Activated T-cell treated with anti-CD3 and anti-CD28 coated beads, Interleukin-2, amount 50 U/mL, for 4 hours (primary cell): ENCODE measurements at places on chromosomes 16 and 17. TPM values are rescaled to one million over a fixed set of nuclear protein-coding genes. Genes with fewer than 3 reads are reported as not detected.

MT1M gene
- not detected for total RNA-seq

GRCh38 chr16:77647726-77648125 lies 74.6 kb upstream of the NUDT7 start:
- DNase-seq, result no peak

DNA sequence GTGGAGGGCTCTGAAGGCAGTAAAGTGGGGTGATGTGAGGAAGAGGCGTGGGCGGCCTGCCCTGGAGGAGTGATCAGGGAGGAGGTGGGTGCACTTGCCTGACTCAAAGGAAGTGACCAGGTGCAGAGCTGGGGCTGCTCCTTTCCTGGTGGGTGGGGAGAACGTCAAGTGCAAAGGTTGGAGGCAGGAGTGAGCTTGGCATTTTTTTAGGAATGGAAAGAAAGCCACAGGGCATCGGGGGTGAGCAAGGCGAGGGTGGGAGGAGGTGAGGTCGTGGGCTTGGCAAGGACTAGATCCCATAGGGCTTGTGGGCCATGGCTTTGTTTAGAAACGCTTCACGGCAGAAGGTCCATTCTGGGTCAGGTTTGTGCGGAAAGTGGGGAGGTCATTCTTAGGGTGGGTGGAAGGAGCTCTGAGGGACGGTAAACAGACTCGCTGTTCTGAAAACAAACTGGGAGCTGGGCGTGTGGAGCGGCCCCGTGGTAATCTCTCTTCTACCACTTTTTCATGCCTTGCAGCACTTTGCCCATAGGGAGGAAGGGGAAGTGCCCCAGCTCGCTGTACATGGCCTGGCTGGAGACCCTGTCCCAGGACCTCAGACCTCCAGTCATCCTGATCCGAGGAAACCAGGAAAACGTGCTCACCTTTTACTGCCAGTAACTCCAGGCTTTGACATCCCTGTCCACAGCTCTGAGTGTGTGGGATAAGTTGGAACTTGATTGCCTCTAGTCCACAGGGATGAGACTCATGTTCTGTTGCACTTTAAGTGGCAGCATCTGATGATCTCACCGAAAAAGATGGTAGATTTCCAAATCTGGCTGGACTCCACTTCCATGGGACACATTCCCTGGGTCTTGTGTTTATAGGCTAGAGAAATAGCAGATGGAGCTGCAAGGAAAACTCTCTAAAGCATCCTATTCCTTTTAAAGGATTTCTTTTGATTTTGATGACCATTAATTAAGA lies 18.9 kb upstream of the HERPUD1 start:
- DNase-seq, result no peak

GRCh38 chr17:34255381-34255732 lies 272 bp downstream of the CCL2 start:
- DNase-seq, result no peak

TP53TG3B gene
- not detected for total RNA-seq

DNA sequence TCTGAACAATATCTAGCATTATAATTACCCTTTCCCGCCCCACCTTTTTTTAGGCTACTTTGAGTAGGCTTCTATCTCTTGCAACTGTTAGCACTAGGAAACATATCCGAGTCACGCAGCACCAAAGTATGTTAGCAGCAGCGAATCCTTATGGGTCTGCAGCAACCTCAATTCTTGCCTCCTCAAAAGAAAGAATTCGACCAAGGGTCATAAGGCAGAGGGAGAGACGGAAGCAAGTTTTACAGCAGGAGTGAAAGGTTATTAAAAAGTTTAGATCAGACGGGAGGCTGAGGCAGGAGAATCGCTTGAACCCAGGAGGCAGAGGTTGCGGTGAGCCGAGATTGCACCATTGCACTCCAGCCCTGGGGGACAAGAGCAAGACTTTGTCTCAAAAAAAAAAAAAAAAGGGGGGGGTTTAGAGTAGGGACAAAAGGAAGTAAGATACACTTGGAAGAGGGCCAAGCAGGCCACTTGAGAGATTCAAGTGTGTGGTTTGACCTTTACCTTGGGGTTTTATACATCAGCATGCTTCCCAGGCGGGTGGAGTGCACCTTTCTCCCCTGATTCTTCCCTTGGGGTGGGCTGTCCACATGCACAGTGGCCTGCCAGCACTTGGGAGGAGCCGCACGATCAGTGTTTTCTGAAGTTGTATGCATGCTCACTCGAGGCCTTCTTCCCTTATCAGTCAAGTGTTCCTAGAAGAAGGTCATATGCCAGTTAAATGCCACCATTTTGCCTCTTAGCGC lies 67.7 kb downstream of the HLF start:
- DNase-seq, result no peak

DNA sequence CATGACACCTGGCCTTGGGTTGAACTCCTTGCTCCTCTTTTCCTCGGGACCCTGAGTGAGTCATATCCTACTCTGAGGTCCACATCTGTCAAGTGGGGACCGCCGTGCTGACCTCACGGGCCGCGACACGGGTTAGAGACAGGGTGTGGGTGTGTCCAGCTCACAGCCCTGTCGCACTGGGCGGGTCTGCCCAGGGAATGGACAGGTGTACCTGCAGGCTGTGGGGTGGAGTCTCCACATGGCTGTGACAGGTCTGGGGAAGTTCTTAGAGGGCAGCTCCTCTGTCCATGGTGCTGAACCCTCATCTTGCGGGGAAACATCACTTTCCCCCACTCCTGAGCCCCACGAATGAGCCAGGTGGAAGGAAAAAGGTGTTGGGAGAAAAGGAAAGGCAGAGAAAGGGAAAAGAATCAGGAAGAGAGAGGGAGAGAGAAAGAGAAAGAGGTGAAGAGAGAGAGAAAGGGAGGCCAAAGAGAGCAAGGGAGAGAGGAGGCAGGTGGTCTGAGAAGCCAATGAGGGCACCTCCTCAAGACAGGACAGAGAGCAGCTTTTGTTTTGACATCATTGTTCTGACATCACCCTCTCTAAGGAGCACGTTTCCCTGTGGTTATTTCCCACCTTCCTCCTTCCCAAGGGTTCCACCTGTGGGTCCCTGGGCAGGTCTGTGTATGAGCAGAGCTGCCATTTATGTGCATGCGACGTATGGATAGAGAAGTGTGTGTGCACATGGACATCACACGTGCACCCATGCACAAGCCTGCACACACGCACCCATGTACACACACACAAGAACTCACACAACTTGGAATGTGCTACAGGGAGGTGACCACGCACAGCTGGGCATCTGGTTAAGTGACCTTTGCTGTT lies 32.6 kb upstream of the CBFA2T3 start:
- DNase-seq, result no peak

DNA sequence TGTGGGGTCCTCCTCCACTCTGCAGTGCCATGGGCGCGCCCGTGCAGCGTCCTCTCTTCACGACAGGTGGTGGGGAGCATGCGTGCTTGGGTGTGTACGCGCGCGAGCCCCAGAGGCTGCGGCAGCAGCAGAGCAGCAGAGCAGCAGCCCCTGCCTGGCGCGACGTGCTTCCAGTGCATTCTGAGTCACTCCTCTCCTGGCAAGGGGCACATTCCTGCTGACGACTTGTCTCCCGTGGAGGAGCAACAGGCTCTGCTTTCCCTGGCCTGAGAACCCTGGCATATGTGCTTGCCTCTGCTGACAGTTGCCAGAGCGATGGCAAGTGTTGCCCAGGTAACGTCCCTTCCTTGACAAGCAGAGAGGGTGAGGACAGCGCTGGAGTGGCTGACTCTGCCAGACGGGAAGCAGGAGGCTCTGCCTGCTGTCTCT lies 133.8 kb upstream of the PLCG2 start:
- no peak for DNase-seq

CACNB1 gene
- total RNA-seq, result 9.0 TPM

GRCh38 chr17:62716834-62717588 lies 89.5 kb downstream of the MRC2 start:
- no peak for DNase-seq

- no peak for DNase-seq
Observed at GRCh38 chr17:5043524-5043923, 8.3 kb upstream of the SLC52A1 start.

CACNG3 gene
- total RNA-seq, result not detected

- no peak for DNase-seq
Observed at GRCh38 chr17:60079401-60080243, 901 bp upstream of the HEATR6 start.

CD2BP2 gene
- total RNA-seq, result 96.8 TPM

KRTAP9-8 gene
- not detected for total RNA-seq
